ENCODE measurements at places on chromosomes 7 and 10.
A peak's percentile ranks its signal among the peaks of the same experiment; 100 is the strongest.

- peaks cover 19% of the 10 kb centered on the region for H3K27me3 ChIP-seq
- H3K27ac ChIP-seq = no peak overlapping the region
- H3K4me1 ChIP-seq = no peaks in the 10 kb centered on the region
- H3K36me3 ChIP-seq = no peaks in the 10 kb centered on the region
These were observed 4.6 kb downstream of the AZGP1 start for GRCh38 chr7:99971242-99971641.

GRCh38 chr10:86600296-86600695 is 54.1 kb upstream of the OPN4 start:
- no peak overlapping the region for H3K27ac ChIP-seq
- H3K36me3 ChIP-seq = no peaks in the 10 kb centered on the region
- no peaks in the 10 kb centered on the region for H3K4me1 ChIP-seq
- no peak overlapping the region for H3K4me3 ChIP-seq
- DNase-seq = no peak
- no peaks in the 10 kb centered on the region for H3K27me3 ChIP-seq

GRCh38 chr10:48568546-48568945 is 36.3 kb downstream of the ARHGAP22 start:
- no peak overlapping the region for H3K4me3 ChIP-seq
- no peak for DNase-seq
- H3K27ac ChIP-seq = no peak overlapping the region
- H3K4me1 ChIP-seq = no peaks in the 10 kb centered on the region

GRCh38 chr7:55381189-55381588 is 16.1 kb downstream of the LANCL2 start:
- no peak overlapping the region for H3K27ac ChIP-seq
- peaks cover 11% of the 10 kb centered on the region for H3K4me1 ChIP-seq
- peaks cover 25% of the 10 kb centered on the region for H3K36me3 ChIP-seq
- DNase-seq = no peak

- peak overlapping the region; percentile 82 for H3K27ac ChIP-seq
- H3K4me3 ChIP-seq = peak overlapping the region; percentile 62
- H3K27me3 ChIP-seq = no peaks in the 10 kb centered on the region
- peak; percentile 45 for DNase-seq
- H3K4me1 ChIP-seq = peaks cover 20% of the 10 kb centered on the region
- peaks cover 34% of the 10 kb centered on the region for H3K36me3 ChIP-seq
These were observed 179.3 kb downstream of the PFKFB3 start for GRCh38 chr10:6382081-6382480.

- no peak for DNase-seq
- no peak overlapping the region for H3K4me3 ChIP-seq
- H3K4me1 ChIP-seq = no peaks in the 10 kb centered on the region
- no peak overlapping the region for H3K27ac ChIP-seq
- H3K36me3 ChIP-seq = no peaks in the 10 kb centered on the region
- peaks cover 12% of the 10 kb centered on the region for H3K27me3 ChIP-seq
These were observed 297.5 kb downstream of the CXCL12 start for GRCh38 chr10:44087403-44087802.

GRCh38 chr7:137820677-137821420 is 25.9 kb downstream of the DGKI start:
- no peaks in the 10 kb centered on the region for H3K4me1 ChIP-seq
- peaks cover 22% of the 10 kb centered on the region for H3K27me3 ChIP-seq
- no peak overlapping the region for H3K4me3 ChIP-seq
- H3K36me3 ChIP-seq = no peaks in the 10 kb centered on the region

DNA sequence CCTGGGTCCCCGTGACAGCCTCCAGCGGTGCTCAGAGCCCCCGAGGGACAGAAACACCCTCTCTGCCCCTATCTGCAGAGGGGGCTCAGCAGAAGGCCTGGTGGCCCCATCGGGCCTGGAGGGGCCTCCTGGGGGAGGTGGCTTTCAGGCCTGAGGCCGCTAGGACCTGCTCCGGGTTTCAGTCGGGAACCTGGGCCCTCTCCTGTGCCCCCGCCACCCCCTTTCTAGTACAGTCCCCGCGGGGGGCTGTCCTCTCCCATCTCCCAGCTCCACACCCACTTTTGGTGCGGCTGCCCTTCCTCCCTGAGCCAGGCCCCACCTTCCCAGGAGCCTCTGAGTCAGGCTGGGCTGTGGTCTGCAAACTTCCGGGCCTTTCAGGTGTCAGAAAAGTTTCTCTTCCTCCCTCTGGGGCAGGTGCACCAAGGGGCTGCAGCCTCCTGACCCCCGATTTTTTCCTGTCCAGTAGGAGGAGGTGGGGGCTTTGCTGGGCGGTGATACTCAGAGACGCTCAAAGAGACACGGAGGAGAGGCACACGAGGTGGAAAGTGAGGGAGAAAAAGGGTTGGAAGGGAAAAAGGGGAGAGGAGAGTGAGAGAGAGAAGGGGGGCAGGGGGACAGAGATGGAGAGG is 692 bp downstream of the CARD11 start:
- peak; percentile 85 for DNase-seq
- H3K27ac ChIP-seq = peak overlapping the region; percentile 99
- H3K4me3 ChIP-seq = peak overlapping the region; percentile 95
- no peaks in the 10 kb centered on the region for H3K27me3 ChIP-seq
- H3K4me1 ChIP-seq = peaks cover 48% of the 10 kb centered on the region

DNA sequence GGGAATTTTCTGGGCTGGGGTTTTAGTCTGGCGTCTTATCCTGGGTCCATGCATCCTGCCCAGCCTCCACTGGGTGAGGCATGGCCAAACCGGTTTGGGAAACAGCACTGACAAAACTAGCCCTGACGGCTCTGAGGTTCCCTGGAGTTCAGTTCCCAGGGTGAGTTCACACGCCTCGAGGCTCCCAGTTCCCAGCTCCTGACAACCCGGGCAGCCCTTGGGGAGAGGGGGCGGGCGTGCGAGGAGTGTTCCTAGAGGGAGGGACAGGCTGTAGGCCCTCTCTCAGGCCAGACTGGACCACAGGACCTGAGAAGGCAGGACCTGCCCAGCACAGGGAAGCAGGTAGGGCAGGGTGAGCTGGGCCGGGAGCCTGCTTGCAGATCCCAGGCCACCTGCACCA is 82.3 kb upstream of the PPIF start:
- H3K4me3 ChIP-seq = no peak overlapping the region
- no peaks in the 10 kb centered on the region for H3K36me3 ChIP-seq
- peaks cover 7% of the 10 kb centered on the region for H3K4me1 ChIP-seq
- H3K27ac ChIP-seq = no peak overlapping the region

DNA sequence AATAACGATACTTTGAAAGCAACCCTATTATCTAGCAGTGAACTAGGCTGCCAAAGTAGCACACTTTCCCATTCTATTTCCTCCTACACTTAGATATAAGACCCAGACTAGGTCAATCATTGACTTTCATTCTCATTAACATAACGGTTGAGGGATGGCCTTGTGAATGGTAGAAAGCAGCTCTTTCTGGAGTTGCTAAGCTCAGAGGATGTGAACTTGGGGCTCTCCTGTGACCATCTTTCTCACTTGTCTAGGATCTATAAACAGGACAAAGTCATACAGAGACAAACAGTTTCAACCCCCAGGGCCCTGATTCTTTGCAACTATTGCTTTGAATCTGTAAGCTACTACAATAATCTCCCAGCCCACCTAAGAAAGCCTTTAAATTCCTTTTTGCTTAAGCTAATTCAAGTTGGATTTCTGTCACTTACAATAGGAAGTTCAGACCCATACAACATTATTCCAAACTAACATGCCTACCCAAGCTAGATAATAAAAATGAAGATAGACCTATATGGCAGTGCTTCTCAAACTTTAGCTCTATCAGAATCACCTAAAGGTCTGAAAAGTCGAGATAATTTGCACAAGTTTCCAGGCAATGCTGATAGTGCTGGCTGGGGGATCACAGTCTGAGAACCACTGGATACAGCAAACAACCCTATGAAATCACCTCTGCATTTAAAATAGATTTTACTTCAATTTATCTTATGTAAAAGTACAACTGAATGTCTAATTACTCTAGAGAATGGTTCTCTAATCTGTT is 16.7 kb downstream of the P4HA1 start:
- H3K27ac ChIP-seq = no peak overlapping the region
- H3K4me1 ChIP-seq = peaks cover 24% of the 10 kb centered on the region
- H3K27me3 ChIP-seq = no peaks in the 10 kb centered on the region
- DNase-seq = no peak

DNA sequence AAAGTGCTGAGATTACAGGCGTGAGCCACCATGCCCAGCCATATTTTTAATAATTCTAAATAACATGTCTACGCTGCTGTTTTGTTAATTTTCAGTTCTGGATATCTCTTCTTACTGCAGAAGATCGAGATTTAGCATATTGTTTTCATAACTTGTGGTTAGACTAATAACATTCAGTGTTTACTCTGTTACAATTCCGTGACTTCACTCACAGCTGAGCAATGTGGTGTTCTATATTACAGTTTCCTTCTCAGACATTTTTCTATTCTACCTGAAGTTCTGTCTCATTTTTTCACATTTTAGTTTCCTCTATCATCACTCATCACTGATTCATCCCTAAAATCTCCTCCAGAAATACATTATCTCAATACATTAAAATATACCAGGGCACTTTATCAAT is 10.9 kb downstream of the RNF32 start:
- peaks cover 45% of the 10 kb centered on the region for H3K27me3 ChIP-seq
- no peak overlapping the region for H3K4me3 ChIP-seq
- no peaks in the 10 kb centered on the region for H3K36me3 ChIP-seq

DNA sequence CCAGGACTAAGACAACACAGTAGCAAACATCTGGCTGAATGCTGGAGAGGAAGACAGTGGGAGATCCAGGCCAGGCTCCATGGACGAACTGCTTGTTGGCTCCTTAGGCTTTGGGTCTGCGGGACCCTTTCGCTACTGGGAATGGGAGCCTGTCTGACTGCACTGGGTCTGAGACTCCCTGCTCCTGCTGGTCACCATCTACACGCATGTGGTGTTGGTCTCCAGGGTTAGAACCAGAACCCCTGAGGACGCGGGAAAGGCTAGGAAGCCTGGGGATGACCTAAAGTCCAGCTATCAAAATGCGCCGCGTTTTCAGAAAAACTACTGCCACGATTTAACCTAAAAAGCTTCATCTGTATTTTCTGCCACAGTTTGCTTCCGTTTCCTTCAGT is 817 bp upstream of the DNAJB6 start:
- peak overlapping the region; percentile 90 for H3K4me3 ChIP-seq
- DNase-seq = no peak
- H3K4me1 ChIP-seq = peaks cover 26% of the 10 kb centered on the region
- peaks cover 23% of the 10 kb centered on the region for H3K36me3 ChIP-seq
- H3K27me3 ChIP-seq = peaks cover 11% of the 10 kb centered on the region

All from activated naive CD8-positive, alpha-beta T cell treated with anti-CD3 and anti-CD28 coated beads for 36 hours (primary cell).